Left lung (tissue), 14 donors: ENCODE measurements at places on chromosomes 2 and 18. TPM values are rescaled to one million over a fixed set of nuclear protein-coding genes. Genes with fewer than 3 reads are reported as not detected.

GRCh38 chr2:165889158-165889557 lies 64.4 kb downstream of the TTC21B start:
- no peak for DNase-seq

- no peak for DNase-seq
Measured at GRCh38 chr18:79612291-79613108, 67.1 kb upstream of the CTDP1 start.

DNA sequence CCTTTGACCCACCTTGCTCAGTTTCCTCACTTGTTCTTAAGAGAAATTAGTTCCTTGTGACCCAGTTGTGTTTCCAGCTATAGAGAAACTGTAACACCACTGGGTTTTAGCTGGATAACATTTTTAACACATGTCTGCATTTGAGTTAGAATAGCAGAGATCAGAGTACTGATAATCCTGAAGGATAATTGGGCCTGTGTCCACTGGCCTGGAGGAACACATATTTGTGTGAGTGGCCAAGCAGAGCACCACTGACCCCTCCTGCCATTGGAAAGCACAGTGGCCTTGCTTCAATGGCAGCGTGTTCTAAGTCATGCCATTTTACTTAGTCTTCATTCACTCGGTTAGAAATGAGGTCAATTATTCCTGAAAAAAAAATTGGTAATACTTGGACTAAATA lies 42.6 kb downstream of the PKP4 start:
- no peak for DNase-seq

- no peak for DNase-seq
Measured at GRCh38 chr2:215791481-215791937, 221.8 kb downstream of the MREG start.

- no peak for DNase-seq
Measured at GRCh38 chr2:205995260-205995659, 90.7 kb downstream of the INO80D start.

DNA sequence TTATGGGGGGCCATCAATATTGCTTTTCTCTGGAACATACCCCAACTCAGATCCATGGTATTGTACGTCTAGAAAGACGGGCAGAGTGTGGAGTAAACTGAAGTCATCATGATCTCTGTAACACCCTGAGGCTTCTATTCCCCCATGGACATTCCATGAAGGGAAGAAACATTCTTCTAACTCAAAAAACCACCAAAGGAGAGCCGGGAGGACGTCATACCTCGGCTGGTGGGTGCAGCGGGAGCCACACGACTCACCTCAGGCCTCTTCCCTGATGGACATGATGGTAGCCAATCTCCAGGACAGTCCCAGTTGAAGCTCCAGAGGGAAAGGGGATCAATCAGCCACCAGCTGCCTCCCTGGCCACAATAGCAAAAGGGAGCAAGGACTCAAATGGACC lies 127.3 kb downstream of the MREG start:
- DNase-seq: no peak

DNA sequence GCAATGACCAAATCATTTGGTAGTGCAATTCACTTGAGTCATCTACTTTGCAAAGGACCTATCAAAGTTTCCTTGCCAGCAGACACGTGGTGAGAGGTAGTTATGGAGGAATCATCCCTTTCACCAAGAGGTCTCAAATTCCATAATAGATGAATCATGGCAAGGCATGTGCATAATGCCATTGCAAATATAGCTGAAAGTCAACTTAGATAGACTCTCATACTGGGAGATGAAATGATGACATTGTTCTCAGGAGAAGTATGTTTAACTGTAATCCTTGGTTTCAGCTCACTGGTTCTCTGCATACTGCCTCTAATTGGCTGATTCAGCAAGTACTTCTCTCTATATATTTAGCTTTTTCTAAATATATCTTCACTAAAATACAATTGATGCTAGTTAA lies 57.2 kb downstream of the CALCRL start:
- DNase-seq: no peak

DNA sequence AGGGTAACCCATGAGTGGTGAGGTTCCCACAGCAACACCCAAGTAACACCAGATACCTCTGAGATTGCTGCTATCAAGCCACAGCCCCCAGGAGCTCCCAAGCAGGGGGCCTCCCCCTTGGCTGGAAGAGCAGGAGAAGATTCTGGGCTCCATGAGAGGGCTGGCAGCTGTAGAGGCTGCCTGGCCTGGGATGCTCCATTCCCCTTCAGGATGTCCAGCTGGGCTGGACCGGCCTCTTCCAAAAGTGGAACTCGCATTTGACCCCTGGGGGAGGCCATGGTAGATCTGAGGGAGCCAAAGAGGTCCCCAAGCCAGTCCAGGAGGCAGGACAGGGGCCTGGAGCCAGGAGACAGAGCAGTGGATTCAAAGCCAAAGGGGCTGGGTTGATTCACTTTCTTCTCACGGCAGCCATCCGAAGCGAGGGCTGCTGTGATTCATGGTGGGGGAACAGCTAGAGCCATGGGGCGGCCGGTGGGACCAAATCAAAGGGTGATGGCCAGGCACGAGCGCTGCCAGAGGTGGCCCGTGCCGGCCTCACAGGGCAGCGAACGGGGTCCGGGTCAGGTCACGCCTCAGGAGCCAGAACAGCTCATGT lies 95.3 kb upstream of the ID2 start:
- DNase-seq: no peak

- DNase-seq: peak; percentile 17
Measured at GRCh38 chr2:202726070-202726469, 91.3 kb downstream of the FAM117B start.

- peak; percentile 99 for DNase-seq
Measured at GRCh38 chr2:218395826-218396687, 3.6 kb upstream of the CTDSP1 start.

GRCh38 chr2:134278553-134278952 lies 24.7 kb downstream of the MGAT5 start:
- no peak for DNase-seq

- peak; percentile 12 for DNase-seq
Measured at GRCh38 chr2:165952741-165953211, 800 bp downstream of the TTC21B start.

- no peak for DNase-seq
Measured at GRCh38 chr2:233156001-233156400, 95.5 kb upstream of the ATG16L1 start.

GRCh38 chr2:11017921-11018320 lies 106.2 kb downstream of the KCNF1 start:
- DNase-seq: no peak

GRCh38 chr2:20165677-20166509 lies 59.0 kb downstream of the SDC1 start:
- DNase-seq: no peak

GRCh38 chr2:145777914-145778313 lies 1258.0 kb upstream of the ZEB2 start:
- DNase-seq: no peak

GRCh38 chr2:191376981-191377629 lies 131.9 kb downstream of the MYO1B start:
- no peak for DNase-seq

DNA sequence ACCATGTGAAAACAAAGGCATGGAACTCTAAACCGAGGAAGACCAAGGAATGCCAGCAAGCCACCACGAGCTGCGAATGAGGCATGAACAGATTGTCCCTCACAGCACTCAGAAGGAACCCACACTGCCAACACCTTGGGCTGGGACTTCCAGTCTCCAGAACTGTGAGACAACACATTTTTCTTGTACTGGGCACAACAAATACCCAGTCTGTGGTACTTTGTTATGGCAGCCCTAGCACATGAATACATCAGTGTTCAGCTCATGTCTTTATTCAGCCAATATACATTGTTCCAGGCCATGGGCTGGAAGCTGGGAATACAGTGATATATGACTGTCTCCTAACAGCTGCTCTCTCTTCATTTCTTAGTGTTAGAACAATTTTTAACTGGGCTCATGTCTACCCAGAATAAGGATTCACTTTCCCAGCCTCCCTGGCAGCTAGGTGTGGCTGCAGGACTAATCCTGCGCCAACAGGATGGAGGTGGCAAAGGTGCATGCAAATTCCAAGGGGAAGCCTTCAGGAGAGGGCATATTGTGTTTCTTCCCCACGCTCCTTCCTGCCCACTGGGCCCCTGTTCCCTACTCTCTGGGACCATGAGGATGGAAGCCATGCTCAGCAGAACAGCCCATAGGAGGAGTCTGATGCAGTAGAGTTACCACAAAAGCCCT lies 59.6 kb downstream of the STPG4 start:
- DNase-seq: no peak

GRCh38 chr2:39484206-39484605 lies 47.1 kb upstream of the MAP4K3 start:
- DNase-seq: no peak

GRCh38 chr2:10402062-10402585 lies 46.0 kb downstream of the ODC1 start:
- DNase-seq: no peak

DNA sequence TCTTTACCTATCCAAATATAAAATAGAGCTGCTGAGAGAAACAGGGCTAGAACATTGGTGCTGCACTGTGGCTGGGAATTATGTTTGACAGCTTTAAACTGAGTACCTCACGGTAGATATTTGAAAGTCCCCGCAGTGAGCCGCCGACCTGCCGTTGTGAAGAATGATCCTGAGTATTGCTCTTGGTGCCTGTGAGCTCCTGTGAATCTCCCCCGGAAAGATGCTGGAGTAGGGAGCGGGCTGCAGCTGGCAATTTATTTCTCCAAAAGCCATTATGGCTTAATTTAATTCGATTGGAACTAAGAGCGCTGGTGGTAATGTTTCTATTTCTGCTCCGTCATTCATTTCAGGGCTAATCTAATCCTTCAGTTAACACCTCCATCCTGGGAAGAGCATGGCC lies 129.4 kb upstream of the TPO start:
- DNase-seq: no peak

- DNase-seq: no peak
Measured at GRCh38 chr18:46166261-46166970, 62.2 kb downstream of the HAUS1 start.

DNA sequence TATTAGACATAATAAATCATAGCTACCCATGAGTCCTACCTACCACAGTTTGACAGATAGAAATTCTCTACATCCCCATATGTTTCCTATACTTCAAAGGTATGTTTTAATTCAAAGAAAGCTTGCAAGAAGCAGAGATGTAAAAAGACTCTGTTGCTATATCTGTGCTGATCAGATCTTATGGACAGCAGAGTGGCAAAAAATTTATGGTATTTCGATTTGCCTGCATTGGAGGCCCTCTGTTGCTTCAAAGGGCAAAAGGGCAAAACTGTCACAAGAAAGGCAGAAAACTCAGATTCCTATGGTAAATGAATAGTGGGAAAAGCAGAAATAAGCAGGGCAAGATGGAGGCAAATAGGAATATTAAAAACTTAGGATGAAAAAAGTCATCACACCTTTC lies 447.8 kb upstream of the SPHKAP start:
- no peak for DNase-seq

GRCh38 chr18:44792456-44793061 lies 111.9 kb downstream of the SETBP1 start:
- no peak for DNase-seq

GRCh38 chr18:76429262-76430126 lies 65.5 kb downstream of the ZNF516 start:
- no peak for DNase-seq

- DNase-seq: no peak
Measured at GRCh38 chr2:238938003-238938400, 90.1 kb downstream of the TWIST2 start.

- DNase-seq: peak; percentile 70
Measured at GRCh38 chr2:66428986-66429612, 5.8 kb upstream of the MEIS1 start.

DNA sequence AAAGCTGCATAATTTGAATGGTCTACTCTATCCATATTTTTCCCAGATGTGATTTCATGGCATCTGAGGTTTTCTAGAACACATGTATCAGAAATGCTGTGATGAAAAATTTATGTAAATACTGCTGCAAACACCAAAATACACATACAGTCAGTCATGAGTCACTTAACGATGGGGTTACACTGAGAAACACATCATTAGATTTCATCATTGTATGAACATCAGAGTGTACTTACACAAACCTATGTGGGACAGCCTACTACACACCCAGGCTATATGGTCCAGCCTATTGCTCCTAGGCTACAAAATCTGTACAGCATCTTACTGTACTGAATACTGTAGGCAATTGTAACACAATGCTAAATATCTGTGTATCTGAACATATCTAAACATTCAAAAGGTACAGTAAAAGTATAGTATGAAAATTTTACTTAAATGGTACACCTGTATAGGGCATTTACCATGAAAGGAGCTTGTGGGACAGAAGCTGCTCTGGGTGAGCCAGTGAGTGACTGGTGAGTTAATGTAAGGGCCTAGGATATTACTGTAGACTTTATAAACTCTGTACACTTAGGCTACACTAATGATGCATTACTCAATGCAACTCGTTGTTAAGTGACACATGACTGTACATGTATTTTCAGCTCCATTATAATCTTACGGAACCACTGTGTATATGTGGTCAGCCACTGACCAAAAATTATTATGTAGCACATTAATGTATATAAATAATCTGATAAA lies 33.5 kb downstream of the PNO1 start:
- DNase-seq: no peak

DNA sequence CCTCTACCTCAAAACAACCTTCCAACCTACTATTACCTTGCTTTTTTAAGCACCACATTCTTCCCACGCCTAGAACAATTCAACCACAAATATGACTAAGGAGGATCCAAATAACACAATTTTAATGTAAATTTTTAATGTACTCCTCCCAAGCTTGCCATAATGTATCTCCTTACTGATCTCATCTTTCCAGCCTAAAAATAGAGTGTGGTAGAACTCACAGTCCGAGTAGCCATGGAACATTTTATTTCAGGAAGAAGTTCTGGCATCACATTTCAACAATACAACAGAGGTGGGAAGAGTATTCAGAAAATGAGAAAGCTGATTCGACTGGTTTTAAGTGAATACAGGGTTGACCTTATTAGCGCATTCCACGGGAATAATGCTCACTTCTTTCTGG lies 15.4 kb downstream of the FEZ2 start:
- no peak for DNase-seq

- no peak for DNase-seq
Measured at GRCh38 chr2:64400733-64401528, 53.0 kb upstream of the LGALSL start.

Gene POMC
- 1.5 TPM for total RNA-seq

Gene SERPINB4
- total RNA-seq: not detected

Gene AUP1
- total RNA-seq: 132 TPM

Gene EHD3
- total RNA-seq: 6.8 TPM

Gene GAL3ST2
- not detected for total RNA-seq

Gene WDR75
- total RNA-seq: 24.6 TPM

Gene NDUFV2
- 138 TPM for total RNA-seq

Gene SERPINB3
- total RNA-seq: not detected

Gene VWA3B
- 3.5 TPM for total RNA-seq

Gene KCNG2
- 0.20 TPM for total RNA-seq

Gene AGAP1
- 25.3 TPM for total RNA-seq

Gene CCDC74B
- total RNA-seq: 2.4 TPM
